NCI-H524 (cell line): ENCODE measurements at places on chromosomes 7 and 10.

GRCh38 chr10:22666287-22667092 lies 47.9 kb downstream of the PIP4K2A start:
- no peak for DNase-seq

GRCh38 chr7:149477494-149478443 lies 16.9 kb upstream of the ZNF777 start:
- no peak for DNase-seq

GRCh38 chr10:8298896-8299570 lies 244.5 kb downstream of the GATA3 start:
- DNase-seq, result no peak

DNA sequence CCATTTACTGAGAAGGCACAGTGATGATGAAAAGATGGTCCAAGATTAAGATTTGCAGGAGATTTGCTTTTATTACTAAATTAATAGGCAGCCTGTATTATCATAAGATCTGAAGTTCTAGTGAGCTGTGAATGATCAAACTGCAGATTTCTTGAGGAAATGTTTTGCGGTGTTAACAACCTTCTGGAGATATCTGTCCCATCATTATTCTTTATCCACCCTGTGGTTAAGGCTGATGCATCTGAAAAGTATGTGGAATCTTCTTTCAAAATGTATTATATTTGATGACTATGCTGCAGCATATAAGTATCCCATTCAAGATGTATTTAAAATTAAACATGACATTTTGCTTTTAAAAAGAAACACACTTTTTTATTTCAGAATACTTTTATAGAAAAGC lies 150.3 kb downstream of the POLR1F start:
- no peak for DNase-seq

DNA sequence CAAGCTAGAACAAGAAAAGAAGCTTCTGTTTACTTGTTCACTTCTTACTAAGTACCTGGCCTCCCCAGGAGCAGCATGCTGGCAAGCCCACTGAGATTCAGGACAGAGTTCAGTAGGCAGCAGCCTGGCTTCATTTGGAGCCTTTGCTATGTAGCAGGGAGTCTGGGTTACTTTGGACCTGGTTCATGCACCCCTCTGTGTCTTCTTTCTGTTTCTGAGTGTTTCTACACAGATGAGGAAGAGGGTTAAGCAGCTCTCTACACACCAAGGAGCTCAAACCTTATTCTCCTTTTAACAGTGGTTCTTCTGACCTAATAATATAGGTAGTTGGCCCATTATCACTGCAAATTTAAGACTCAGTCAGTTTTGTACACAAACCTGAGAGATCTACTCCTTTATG lies 152.9 kb downstream of the ARID5B start:
- DNase-seq, result no peak

DNA sequence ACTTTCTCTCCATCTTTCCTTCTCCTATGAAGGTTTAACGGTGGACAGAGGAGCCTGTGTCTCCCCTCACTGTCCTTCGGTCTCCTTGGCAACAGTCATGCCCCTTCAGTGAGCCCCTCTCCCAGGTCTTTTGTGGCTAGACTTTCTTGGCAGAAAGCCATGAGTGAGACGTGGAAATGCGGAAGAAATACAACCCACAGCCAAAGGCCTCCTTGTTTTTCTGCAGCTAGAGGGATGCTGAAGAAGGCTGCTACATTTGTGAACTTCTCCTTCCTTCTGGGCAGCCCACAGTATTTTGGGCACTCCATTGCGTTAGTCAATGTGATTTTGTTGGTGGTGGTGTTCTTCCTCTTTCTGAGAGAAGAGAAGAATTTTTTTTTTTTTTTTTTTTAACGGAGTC lies 333.7 kb upstream of the PODXL start:
- DNase-seq, result no peak

DNA sequence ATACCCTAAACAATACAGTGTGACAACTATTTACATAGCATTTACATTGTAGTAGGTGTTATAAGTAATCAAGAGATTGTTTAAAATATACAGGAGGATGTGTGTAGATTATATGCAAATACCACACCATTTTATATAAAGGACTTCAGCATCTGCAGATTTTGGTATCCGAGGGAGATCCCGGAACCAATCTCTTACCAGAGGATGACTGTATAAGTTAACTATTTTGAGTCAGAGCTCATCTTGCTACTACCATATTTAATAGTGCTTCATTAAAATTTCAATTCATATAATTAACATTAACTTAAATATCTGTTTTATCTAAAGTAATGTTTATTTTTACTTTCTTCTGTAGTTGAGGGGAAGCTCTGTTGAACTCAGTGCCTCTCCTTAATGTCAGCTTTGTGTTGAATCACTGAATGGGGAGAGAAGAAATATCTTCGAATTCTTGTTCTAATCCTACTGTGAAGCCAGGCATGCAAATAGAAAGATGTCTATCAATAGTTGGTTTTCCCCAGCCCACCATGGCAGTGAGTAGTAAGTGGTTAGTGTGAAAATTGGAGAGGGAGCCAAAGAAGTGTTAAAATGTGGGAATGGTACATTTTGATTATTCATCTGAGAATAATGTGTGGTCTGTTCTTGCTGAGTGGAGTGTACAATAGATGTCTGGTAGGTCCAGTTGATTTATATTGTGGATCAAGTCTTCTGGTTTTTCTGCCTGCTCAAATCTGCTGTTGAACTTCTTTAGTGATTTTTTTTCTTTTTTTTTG lies 90.1 kb upstream of the CYP26C1 start:
- no peak for DNase-seq

- no peak for DNase-seq
These were observed 33.8 kb upstream of the SMKR1 start for GRCh38 chr7:129468547-129468946.

GRCh38 chr7:133652547-133652946 lies 399.7 kb downstream of the EXOC4 start:
- DNase-seq, result no peak

DNA sequence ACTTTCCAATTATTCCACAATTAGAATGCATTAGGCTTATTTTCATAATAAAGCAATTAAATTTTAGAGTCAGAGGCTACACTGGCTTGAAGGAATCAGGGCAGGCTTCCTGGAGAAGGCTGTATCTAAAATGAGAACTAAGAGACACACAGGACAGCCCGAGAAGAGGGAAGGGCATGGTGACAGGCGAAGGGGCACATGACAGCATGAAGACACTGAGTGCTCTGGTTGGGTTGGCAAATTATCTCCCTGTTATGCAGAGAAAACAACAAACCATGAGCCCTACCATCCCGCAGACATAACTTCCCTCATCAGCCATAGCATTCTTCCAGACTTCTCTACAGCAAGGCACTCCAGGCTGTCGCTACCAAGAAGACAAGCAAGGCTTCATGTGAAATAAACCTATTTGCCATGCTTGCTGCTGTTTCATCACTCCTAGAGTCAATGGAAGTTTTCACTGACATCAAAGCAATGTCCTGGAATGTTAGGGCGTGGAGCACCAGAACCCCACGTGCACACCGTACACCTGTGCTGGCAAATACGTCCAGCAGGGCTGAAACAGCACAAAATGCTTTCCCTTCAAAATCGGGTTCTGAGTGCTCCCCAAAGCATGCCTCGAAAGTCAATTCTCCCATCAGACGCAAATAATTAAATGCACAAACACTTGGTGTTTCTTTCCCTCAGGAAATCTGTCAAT lies 21.3 kb downstream of the VOPP1 start:
- no peak for DNase-seq

DNA sequence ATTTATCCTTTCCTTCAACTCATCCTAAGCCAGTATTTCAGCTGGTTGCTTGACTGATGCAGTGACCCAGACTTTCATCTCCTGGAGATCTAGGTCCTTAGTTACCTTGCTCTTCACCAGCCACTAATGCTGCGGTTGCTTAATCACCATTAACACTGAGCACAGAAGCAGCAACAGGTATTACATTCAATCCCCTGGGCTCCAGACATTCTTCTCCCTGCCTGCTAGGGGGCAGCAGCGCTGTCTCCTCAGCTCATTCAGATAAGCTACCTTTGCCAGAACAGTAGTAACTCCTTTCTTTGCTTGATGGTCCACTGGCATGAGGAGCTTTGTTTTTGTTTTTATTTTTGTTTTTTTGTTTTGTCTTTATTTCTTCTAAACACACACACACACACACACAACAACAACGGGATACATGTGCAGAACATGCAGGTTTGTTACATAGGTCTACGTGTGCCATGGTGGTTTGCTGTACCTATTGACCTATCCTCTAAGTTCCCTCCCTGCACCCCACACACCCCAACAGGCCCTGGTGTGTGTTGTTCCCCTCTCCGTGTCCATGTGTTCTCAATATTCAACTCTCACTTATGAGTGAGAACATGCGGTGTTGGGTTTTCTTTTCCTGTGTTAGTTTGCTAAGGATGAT lies 1043.2 kb upstream of the C7orf33 start:
- DNase-seq, result peak; percentile 63

- DNase-seq, result no peak
These were observed 961.4 kb upstream of the ZNF722 start for GRCh38 chr7:63037242-63037641.

- DNase-seq, result no peak
These were observed 51.7 kb downstream of the EBF3 start for GRCh38 chr10:129912166-129912917.

DNA sequence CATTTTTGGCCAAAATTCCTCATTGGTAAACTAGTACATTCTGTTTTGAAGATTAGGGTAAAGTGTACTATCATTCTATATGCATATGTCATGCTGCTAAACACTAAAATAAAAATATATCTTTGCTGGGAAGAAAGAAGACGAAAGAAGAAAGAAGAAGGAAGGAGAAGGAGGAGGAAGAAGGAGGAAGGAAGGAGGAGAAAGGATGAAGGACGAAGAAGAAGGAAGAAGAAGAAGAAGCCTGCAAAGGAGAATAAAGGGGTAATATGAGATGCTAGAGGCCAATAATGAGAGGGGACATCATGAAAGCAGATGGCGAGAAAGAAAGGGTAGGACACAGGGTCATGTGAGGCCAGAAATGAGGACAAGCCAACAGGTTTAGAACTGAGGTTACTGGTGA lies 8.0 kb downstream of the SLC25A13 start:
- no peak for DNase-seq

- no peak for DNase-seq
These were observed 1.7 kb upstream of the CYP2C9 start for GRCh38 chr10:94936721-94937120.

- DNase-seq, result no peak
These were observed 18.4 kb downstream of the C7orf57 start for GRCh38 chr7:48053736-48054135.

DNA sequence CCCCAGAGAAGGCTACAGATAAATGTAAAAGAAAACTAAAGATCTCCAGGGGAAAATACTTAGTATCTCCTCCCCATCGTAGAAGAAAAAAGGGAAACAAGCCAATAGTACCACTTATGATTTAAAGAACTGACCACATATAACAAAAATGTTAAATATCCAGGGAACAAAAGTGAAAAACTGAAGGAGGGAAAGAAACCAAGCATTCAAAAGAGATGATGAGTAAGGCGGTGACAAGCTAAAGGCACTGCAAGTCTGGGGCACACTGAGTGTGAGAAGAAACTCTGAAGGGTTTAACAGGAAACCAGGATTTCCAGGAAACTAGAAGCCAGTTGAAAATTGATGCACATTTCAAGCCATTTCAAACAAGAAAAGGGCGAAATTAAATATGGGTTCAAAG lies 226.3 kb downstream of the AHR start:
- no peak for DNase-seq

DNA sequence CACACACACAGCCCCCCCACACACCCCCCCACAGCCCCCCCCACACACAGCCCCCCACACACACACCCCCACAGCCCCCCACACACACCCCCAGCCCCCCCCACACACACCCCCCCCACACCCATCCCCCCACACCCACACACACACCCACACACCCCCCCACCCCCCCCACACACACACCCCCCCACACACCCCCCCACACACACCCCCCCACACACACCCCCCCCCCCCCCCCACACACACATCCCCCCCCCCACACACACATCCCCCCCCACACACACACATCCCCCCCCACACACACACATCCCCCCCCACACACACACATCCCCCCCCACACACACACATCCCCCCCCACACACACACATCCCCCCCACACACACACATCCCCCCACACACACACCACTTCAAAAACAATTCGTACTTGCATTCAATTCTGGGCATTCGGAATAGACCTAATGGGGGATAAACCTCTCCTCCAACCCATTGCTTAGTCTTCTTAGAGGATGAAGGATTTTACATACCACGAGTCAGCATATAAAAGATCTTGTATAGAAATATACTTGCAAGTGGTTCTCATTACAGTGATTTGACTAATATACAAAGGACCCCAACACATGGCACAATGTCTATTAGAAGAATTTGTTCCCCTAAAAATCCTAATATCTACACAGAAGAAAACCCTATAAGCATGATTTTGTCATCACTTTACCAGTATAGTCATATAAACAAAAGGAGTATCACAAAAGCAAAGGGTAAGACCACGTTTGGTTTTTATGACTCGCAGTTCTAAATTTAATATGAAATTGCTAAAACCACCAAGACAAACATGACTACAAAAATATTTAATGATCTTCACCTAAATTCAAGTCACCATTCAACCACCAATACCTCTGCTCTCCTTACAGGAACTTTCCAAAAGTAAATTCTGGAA lies 80.9 kb downstream of the DIP2C start:
- DNase-seq, result no peak

- no peak for DNase-seq
These were observed 46.7 kb upstream of the RBM33 start for GRCh38 chr7:155597753-155598140.

- no peak for DNase-seq
These were observed 161.2 kb downstream of the TAX1BP1 start for GRCh38 chr7:27901028-27901760.

DNA sequence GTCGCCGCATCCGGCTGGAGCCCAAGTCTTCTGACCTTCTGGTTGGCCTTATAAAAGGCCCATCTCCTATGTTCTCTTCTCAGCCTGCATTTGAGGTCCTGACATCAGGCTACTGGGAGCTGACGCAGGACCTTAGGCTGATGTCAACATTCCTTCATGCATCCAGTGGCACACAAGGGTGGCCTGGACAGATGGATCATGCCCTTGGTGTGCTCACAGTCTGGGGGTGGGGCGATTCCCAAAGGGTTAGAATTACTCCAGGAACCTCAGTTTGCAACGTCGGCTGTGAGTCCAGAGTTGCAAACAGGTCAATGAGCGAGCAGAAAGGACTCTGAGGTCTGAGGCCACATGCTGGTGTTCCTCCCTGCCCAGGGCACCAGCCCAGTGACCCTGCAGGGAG lies 8.2 kb upstream of the CLIP2 start:
- no peak for DNase-seq

GRCh38 chr10:95300022-95300539 lies 9.3 kb upstream of the PDLIM1 start:
- DNase-seq, result no peak
